ENCODE measurements at places on chromosomes 1 and 21.

GRCh38 chr1:162498496-162498810 is 835 bp downstream of the UHMK1 start:
- no peak for DNase-seq

DNA sequence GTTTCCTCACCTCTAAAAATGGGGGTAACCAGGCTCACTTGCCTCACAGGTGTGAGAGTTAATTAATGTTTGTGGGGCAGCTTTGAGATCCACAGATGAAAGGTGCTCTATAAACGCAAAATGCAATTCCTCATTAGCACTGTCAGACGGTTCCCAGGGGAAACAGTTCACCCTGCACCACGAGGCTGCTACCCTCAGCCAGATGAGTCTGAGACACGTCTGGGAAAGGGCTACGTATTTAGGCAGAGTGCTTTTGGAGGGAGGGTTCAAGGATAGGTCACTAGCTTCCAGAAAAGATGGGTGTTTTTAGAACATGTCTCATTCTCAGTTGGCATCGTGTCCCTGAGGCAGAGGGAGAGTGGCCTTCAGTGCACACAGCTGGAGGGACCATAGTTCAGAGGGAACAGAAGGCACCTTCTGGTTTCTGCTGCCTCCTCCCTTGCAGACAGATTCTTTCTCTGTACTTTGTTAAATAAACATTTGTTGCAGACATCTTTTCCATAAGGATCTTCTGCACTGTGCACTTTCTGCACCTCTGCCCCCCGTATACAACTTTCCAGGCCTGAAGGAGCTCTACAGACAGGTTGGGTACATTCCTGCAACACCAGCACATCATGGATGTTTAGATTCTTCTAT is 139.9 kb downstream of the CLIC6 start:
- no peak for DNase-seq

DNA sequence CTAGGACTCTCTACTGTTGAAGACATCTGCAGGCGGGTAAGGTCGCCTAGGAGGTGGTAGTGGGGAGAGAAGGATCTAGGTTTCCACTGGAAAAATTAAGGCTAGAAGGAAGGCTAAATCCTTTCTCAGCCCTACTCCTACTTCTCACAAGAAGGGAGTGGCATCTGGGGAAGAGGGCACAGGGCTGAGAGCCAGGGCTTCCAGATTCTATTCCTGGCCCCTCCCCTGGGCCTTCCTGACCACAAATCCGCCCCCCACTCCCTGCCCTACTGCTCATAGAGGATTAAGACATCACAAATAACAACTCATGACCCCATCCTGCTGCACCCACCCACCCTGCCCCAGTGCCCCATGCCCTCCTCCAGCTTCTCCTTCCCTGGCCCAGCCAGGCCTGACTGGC is 2.5 kb downstream of the PHLDA3 start:
- DNase-seq, result no peak

GRCh38 chr1:23366598-23366997 is 3.0 kb downstream of the ZNF436 start:
- no peak for DNase-seq

DNA sequence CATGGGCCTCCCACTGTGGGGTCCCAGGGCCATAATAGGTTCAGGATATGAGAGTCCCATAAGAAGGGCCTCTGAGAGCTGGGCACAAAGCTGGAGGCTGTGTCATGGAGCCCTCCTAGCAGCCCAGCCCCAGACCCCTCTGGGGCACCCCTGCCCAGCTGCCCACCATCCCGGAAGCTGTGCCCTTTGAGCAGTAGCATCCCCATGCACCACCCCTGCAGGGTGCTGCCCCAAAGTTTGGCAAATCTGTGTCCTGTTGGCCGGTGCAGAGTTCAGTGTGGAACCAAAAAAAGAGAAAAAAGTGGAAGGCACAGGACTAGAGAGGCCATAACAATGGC is 17.6 kb downstream of the TNNT2 start:
- no peak for DNase-seq

DNA sequence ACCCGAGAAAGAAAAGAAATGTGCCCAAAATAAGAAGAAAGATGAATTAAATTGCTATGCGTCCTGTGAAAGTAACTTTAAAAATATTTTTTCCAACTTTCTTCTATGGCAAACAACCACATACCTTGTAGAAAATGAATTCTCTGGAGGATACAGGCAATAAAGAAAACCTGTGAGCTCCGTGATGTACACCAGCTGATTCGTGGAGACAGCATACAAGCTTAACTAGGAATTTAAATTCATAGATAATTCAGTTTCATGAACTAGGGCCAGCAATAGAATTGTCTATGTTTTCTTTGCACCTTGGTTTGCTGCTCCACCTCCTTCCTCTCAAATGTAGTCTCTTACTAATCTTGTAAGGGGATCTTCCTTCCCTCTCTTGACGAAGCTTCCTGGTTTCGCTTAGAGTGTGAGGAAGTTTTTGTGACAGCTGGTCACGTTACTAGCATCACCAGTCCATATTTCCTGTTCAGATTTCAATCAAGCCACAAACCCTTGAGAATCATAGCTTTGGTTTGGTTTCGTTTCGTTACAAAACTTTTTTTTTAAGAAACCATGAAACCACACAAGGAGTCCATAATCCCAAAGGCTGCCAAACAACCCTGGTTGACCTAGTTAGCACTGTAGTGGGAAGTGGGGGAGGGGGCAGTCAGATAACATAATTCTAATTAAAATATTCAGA is 35.8 kb downstream of the GREM2 start:
- DNase-seq, result no peak

GRCh38 chr1:59432531-59433439 is 135.9 kb downstream of the FGGY start:
- no peak for DNase-seq

All from left colon (tissue), 2 donors.